ENCODE measurements at places on chromosomes 4 and X. TPM values are rescaled to one million over a fixed set of nuclear protein-coding genes. Genes with fewer than 3 reads are reported as not detected.

GRCh38 chrX:132958091-132958703 is at the start of gene HS6ST2:
TSS of gene HS6ST2 (minus strand) at chrX:132958629.
- H3K4me1 ChIP-seq, result peaks cover 9% of the 10 kb centered on the region
- no peaks in the 10 kb centered on the region for H3K36me3 ChIP-seq
- H3K27ac ChIP-seq, result no peak within 1 kb of the TSS
- peak within 1 kb of the TSS; percentile 43 for H3K4me3 ChIP-seq

DNA sequence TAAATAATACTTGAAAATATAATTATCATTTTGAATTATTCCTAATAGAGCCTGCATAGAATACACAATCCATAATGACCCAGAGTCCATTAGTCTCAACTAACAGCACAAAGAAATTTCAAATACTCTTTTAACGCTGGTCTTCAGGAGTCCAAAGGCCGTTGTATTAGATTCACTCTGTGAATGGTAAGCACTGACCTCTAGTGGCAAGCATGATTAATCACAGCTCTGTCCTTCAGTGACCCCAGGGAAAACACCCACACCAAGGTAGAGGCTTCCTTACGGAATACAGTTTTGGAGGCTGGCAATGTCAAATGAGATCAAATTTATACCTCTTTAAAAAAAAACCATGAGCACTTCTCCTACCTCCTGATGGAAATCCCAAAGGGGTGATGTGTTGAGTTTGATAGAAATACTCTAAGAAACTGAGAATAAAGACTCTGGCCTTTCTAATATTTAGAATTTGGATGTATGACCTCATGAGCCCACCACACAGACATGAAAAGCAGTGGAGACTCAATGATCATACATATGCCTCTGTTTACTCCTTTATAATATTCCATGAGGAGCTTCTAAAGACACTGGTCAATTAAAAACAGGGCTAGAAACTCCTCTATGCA is 147.2 kb upstream of the DKK2 start:
- no peaks in the 10 kb centered on the region for H3K27me3 ChIP-seq
- H3K4me1 ChIP-seq, result no peaks in the 10 kb centered on the region
- no peak overlapping the region for H3K4me3 ChIP-seq
- no peaks in the 10 kb centered on the region for H3K36me3 ChIP-seq

GRCh38 chrX:123263270-123263669 is 79.2 kb downstream of the GRIA3 start:
- H3K27me3 ChIP-seq, result no peaks in the 10 kb centered on the region
- H3K4me1 ChIP-seq, result no peaks in the 10 kb centered on the region
- no peak overlapping the region for H3K27ac ChIP-seq
- no peaks in the 10 kb centered on the region for H3K36me3 ChIP-seq
- no peak overlapping the region for H3K4me3 ChIP-seq
- DNase-seq, result no peak

DNA sequence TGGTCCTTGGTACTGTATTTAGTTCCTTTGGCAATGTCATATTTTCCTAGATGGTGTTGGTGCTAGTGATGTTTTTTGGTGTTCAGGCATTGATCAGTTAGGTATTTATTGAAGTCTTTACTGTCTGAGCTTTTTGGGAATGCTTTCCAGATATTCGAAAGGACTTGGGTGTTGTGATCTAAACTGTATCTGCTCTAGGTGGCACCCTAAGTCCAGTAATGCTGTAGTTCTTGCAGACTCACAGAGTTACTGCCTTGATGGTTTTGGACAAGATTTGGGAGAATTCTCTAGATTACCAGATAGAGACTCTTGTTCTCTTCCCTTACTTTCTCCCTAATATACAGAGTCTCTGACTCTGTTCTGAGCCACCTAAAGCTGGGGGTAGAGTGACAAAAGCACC is 513.6 kb upstream of the PITX2 start:
- peak; percentile 19 for DNase-seq
- H3K27me3 ChIP-seq, result no peaks in the 10 kb centered on the region

GRCh38 chr4:22721204-22721603 is 28.5 kb downstream of the GBA3 start:
- DNase-seq, result no peak
- no peaks in the 10 kb centered on the region for H3K4me1 ChIP-seq
- no peak overlapping the region for H3K27ac ChIP-seq
- no peaks in the 10 kb centered on the region for H3K36me3 ChIP-seq
- H3K27me3 ChIP-seq, result no peaks in the 10 kb centered on the region

DNA sequence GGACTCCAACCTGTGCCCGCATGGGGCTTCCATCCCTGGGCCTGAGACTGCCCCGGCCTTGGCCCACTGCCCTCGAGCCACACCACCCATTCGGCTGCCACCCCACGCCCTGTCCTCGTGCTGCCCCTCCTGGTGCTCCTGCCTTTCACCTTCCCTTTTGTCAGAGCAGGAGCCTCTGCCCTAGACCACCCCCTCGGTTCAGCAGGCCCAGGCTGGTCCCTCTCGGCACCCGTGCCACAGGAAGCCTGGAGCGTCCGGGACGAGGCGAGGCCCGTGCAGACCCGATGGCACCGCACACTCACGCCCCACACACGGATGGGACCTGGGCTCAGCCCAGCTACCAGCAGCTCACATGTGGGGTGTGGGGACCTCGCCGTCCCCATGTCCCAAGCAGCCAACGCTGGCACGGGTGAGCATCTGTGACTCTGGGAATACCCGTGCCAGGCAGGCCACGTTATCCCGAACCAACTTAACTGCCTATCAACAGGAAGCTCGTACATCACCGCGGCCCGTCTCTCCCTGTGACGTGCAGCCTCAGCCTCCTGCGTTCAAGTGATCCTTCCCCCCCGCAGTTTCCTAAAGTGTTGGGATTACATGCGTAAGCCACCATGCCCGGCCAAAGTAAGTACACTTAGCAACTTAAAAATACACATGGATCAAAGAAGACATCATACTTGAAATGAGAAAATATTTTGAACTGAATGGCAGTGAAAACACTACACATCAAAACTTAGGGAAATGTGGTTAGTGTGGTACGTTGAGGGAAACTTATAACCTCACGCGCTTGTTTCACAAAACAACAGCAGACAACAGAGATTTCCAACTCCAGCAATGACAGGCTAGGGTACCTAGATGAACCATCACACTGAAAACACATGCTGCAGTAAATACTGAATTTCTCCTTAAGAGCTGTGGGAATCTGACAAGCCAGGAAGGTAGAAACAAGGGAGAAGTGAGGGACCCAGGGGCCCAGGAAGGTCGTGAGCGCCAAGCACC is 29.0 kb downstream of the LRPAP1 start:
- no peak overlapping the region for H3K4me3 ChIP-seq
- no peak for DNase-seq
- H3K27ac ChIP-seq, result no peak overlapping the region
- no peaks in the 10 kb centered on the region for H3K4me1 ChIP-seq
- no peaks in the 10 kb centered on the region for H3K27me3 ChIP-seq

GRCh38 chr4:148069086-148069894 is 337.4 kb downstream of the ARHGAP10 start:
- peaks cover 2% of the 10 kb centered on the region for H3K36me3 ChIP-seq
- no peak overlapping the region for H3K4me3 ChIP-seq
- no peaks in the 10 kb centered on the region for H3K4me1 ChIP-seq
- DNase-seq, result no peak
- H3K27ac ChIP-seq, result no peak overlapping the region

DNA sequence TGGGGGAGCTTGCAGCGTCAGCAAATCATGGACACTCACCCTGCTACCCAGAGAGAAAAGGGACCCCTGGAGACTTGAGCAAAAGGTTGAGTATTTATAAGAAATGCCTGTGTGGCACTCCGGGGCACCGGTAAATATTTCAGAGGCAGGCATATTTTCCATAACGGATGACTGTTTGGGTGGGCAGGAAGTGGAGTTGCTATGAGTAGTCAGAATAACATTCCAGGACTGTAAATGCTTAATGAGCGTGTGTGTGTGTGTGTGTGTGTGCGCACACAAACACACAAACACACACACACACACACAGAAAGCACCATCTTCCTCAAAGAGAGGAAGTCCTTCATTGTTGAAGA is 74.6 kb downstream of the MXRA5 start:
- peak; percentile 74 for DNase-seq
- H3K27ac ChIP-seq, result peak overlapping the region; percentile 73

DNA sequence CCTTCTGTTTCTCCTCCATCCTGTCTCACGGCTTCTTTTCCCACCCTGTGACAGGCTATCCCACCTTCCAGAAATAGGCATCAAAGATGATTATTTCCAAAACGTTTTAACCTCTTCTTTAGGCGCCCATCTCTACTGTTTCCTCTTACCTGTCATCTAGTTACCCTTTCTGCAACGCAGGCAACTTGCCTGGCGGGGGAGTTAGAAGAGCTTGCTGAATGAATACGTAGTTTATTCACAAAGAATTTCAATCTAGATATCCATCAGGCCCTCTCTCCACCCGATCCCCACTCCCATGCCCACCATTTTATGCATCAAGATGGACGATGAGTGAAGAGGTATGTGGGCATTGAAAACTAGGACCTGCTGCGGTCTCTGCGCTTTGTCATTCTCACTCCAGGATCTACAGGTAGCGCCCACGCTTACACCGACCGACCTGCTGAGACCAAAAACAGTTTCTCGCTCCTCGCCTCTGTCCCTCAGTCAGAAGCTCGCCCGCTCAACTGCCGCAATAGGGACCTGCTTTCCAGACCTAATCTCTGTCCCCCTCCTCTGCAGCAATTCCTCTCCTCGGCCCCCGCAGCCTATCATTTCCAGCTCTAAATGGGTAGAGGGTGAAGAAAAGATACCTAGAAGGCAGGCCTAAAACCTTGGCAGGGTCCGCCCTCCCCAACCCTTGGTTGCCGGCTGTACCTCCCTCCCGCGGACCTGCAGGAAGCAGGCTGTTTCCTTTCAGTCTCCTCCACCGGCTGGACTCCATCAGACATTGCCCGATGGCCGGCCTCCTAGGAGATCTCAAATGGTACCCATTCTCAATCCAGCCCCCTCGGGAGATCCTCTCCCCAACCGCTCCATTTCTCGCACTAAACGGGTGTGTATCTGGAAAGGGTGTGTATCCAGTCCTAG is 624 bp downstream of the BEX5 start:
- DNase-seq, result peak; percentile 0
- no peaks in the 10 kb centered on the region for H3K36me3 ChIP-seq
- peaks cover 2% of the 10 kb centered on the region for H3K4me1 ChIP-seq
- no peaks in the 10 kb centered on the region for H3K27me3 ChIP-seq

- H3K27ac ChIP-seq, result no peak overlapping the region
- no peaks in the 10 kb centered on the region for H3K4me1 ChIP-seq
- H3K36me3 ChIP-seq, result peaks cover 15% of the 10 kb centered on the region
Observed at GRCh38 chr4:25401066-25401465, 24.0 kb downstream of the ANAPC4 start.

DNA sequence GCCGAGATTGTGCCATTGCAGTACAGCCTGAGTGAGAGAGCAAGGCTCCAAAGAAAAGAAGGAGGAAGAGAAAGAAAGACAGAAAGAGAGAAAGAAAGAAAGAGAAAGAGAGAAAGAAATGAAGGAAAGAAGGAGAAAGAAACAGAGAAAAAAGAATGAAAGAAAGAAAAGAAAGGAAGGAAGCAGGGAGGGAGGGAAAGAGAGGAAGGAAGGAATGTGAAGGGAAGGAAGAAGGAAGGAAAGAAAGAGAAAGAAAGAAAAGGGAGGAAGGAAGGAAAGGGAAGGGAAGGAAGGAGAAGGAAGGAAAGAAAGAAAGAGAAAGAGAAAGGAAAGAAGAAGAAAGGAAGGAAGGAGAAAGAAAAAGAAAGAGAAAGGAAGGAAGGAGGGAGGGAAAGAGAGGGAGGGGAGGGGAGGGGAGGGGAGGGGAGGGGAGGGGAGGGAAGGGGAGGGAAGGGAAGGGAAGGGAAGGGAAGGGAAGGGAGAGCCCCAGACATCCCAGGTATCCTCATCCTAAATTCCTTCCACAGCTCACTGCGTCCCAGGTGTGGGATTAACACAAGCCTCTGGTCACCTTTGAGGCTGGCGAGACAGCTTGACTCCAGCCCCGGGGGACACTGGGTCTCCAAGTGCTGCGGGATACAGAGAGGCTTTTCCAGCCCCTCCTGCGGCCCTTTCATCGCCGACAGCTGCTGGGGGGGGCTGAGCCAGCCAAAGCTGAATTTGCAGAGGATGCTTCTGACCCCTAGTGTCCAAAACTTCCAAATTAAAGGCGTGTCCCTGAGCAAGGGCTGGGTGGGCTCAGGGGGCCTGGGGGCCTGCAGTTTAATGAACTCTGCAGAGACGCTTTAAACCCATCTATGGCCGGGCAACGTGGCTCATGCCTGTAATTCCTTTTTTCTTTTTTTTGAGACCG is 24.2 kb upstream of the CSF2RA start:
- no peak for DNase-seq
- no peak overlapping the region for H3K27ac ChIP-seq
- H3K27me3 ChIP-seq, result peaks cover 2% of the 10 kb centered on the region
- no peaks in the 10 kb centered on the region for H3K4me1 ChIP-seq

DNA sequence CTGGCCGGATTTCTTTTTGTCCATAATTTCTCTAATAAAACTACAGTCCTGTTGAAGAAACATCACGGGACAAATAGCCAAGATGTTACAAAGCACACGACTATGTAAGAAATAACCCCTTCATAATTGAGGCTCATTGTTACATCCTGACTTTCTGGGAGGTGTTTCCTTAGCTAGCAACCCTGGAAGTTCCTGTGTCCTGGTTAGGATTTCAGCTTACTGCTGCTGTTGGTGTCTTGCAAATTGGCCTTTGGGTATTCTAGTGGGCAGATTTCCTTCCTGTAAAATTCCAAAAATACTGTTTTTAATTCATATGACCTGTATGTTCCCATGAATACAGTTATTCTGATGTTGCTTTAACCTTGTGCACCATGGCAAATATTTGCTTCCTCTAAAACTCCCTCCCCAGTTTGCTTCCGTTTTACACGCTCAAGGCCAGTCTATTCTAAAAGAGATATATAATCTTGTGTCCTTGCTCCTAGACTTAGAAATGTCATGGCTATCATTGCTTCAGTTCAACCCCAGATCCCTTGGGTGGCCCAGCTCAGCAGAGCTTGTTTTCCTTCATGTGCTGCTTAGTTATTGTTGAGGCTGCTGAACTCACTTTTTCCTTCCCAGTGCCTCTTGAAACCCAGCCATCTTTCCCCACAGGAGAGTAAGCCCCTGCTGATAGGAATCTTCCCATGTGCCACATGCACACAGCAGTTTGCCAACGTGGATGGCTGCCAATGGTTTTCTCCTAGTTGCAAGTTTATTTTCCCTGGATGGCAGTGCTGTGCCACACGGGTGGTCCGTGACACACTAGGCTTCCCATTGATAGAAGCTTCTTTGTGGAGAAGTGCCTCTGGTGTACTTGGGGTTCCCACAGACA is 75.8 kb downstream of the TSPAN7 start:
- DNase-seq, result peak; percentile 80
- no peaks in the 10 kb centered on the region for H3K27me3 ChIP-seq
- peak overlapping the region; percentile 11 for H3K27ac ChIP-seq
- peaks cover 11% of the 10 kb centered on the region for H3K4me1 ChIP-seq
- no peak overlapping the region for H3K4me3 ChIP-seq

GRCh38 chr4:23857367-23857959 is 32.4 kb downstream of the PPARGC1A start:
- H3K4me3 ChIP-seq, result no peak overlapping the region
- no peak for DNase-seq
- H3K36me3 ChIP-seq, result no peaks in the 10 kb centered on the region
- H3K27me3 ChIP-seq, result no peaks in the 10 kb centered on the region
- H3K27ac ChIP-seq, result no peak overlapping the region

- H3K27me3 ChIP-seq, result no peaks in the 10 kb centered on the region
- DNase-seq, result no peak
Observed at GRCh38 chr4:14958436-14958835, 43.8 kb upstream of the CPEB2 start.

Gene TLR3
- polyA plus RNA-seq, result 1.6 TPM

Gene PTTG2
- not detected for polyA plus RNA-seq

Gene FGG
- not detected for polyA plus RNA-seq

Gene ERAS
- polyA plus RNA-seq, result 0.14 TPM

Gene ZCCHC18
- polyA plus RNA-seq, result 2.5 TPM

Gene ADRA2C
- polyA plus RNA-seq, result 0.06 TPM

Gene GLRB
- polyA plus RNA-seq, result 3.8 TPM

Gene XK
- 0.03 TPM for polyA plus RNA-seq

Gene CCDC120
- polyA plus RNA-seq, result 3.1 TPM

Data from endothelial cell of umbilical vein (primary cell).